HepG2 (cell line): ENCODE measurements at places on chromosomes 3 and 15. TPM values are rescaled to one million over a fixed set of nuclear protein-coding genes. Genes with fewer than 3 reads are reported as not detected.
A peak's percentile ranks its signal among the peaks of the same experiment; 100 is the strongest.

DNA sequence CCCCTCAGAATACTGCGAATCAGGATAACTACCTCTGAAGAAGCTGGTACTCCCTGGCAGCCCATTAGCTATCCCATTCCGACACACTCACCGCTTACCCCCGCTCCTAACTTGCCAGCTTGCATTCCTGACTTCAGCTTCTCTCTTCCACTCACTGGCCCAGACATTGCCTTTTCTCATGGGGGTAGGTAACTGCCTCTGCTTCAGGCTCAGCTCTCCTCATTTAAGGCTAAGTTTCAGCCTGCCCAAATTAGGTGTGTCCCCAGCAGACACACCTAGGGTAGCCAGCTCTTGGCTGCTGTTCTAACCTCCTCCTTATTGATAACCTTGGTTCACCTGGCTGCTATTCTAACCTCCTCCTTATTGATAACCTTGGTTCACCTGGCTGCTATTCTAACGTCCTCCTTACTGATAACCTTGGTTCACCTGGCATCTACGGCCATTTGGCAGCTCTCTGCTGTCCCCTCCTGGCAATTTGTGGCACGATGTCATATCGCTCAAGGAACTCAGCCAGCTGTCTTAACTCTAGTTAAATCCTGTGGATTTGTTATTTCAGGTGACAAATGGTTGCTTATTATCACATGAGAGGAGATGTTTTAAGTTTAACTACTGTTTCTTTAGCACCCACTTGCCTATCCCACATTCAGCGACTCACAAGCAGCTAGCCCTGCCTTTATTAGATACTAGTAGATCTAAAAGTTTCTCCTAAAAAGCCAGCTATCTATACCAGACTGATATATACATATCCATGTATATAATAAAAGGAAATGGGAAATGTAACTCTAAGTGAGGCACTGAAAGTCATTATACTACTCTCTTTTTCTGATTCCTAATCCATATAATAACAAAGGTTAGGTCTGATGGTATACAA, 106.5 kb upstream of the ACP3 start:
- peak; percentile 6 for DNase-seq

- no peak for DNase-seq
These were observed 92.4 kb downstream of the ABI3BP start for GRCh38 chr3:100900671-100901335.

DNA sequence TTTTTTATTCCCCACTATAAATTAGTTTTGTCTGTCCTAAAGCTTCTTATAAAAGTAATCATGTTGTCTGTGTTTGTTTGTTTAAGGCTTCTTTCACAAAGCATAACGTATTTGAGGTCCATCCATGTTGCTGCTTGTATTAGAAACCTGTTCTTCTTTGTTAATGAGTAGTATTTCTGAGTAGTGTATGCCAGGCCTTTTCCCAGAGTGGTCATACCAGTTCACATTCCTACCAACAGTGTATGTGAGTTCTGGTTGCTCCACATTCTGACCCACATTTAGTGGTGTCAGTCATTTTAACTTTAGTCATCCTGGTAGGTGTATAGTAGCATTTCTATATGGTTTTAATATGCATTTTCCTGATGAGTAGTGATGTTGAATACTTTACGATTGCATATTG, 98.6 kb downstream of the NEO1 start:
- no peak for DNase-seq

The CKMT1B gene
- 0.17 and 0.34 TPM in 2 replicates for polyA plus RNA-seq

The PLA2G4E gene
- polyA plus RNA-seq: 0.01 TPM in 1 of 2 replicates, not detected in the other
